ENCODE measurements at places on chromosomes 12 and 14.

DNA sequence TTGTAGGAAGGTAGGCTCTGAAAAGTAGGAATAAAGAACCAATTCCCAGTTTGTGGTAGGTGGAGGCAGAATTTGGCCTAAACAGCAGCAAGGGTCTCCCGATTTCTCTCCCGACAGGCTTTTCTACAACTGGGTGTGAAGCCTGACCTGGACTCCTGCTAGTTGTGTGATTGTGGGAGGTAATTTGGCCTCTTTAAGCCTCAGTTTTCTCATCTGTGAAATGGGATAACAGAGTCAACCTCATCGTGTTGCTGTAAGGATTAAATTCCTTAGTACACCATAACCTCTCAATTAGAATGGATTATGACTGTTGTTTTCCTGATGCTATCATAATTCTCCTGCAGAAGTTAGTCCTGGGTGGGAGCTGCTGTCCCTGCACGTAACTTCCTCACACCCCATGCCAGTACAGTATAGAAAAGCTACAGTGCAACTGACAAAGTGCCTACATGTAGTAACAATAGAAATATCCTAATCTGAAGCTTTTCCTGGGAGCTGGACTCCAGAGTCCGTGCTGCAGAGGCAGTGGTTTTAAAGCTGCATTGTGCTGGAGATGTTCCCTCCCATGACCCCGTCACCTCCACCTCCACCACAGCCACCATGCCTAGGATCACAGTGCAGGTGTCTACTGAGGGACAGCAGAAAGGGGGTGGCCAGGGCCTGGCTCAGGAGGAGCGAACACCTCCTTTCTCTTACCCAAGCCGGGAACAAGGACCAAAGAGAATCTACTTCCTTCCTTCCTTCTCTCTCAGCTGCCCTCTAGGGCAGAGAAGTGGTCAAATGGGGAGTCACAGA lies 76.5 kb downstream of the FBXL14 start:
- DNase-seq = no peak

DNA sequence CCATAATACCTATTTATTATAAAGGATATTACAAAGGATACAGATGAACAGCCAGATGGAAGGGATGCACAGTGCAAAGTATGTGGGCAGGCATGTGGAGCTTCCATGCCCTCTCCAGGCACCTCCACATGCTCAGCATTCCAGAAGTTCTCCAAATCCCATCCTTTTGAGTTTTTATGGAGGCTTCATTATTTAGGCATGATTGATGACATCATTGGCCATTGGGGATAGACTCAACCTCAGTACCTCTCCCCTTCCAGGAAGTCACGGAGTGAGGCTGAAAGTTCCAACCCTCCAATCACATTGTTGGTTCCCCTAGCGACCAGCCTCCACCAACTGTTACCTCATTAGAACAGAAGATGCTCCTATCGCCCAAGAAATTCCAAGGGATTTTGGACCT lies 156.4 kb downstream of the ATP23 start:
- DNase-seq = no peak

GRCh38 chr12:10113920-10114319 lies 15.1 kb upstream of the CLEC1A start:
- no peak for DNase-seq

DNA sequence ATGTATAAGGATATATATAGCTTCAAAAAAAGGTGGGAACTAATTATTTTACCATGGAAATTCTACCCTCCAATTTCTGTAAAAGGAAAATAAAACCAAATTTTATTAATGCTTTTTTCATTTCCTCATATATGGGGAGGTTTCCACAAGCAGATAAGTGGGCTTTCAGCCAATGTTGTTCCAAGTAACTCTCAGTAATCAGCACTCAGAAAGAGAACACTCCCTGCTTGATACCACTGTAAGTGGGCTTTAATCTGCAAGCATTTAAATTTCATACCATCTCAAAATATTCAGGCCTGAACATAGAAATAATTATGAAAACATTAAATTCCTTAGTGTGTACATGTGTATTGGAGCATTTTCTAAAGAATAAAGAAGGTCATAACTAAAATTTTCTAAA lies 827.6 kb downstream of the C12orf50 start:
- DNase-seq = no peak

GRCh38 chr12:78308701-78309100 lies 478.0 kb downstream of the NAV3 start:
- DNase-seq = no peak

DNA sequence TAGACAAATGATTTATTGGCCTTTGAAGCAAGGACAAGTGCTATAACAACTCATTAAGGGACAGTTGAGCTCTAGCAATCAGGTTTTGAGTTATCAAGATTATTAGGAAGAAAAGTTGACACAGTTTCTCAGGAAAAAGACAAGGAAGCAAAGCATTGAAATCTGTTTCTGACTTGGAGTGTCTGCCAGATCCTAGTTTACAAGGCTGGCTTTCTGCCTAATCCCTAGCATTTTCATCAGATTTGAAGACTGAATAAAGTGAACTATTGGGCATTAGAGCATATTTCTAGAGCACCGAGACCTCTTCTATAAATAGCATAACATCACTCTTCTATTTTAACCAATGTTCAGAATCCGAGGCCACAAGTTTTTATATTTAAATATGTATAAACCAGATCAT lies 7.0 kb downstream of the SYT1 start:
- no peak for DNase-seq

DNA sequence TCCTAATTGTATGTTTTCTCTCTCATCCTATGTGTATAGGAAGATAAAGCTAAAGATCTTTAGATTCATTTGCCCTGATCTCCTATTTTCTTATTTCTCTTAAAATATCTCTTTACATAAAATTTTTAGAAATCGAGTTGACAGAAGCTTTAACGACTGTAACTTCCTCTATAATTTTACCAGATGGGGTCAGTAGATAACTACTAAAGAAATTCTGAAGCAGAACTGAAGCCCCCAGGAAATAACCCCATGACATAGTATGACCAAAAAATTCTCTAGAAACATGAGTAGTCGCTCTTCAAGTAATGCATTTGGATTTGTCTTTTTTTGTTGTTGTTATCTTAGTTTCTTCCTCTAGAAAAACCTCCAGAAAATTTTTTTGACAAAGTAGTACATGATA lies 288.0 kb downstream of the ERC1 start:
- no peak for DNase-seq

DNA sequence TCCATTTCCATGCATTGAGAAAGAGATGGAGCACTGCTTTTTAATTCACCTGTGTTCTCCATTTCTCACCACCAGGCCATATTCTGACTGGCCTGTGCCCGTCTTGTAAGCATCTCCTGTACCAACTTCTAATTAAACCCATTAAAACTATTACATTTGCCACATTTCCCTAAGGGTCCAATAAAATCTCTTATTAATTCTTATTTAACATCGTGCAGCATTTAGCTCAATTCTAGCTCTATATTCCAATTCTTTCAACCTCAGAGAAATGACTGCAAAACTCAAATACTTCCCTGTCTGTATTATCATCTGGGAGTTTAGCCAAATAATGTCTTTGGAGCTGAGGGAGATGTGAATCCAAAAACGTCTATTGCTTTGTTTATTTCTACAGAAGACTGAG lies 495.4 kb upstream of the TMEM132C start:
- no peak for DNase-seq

DNA sequence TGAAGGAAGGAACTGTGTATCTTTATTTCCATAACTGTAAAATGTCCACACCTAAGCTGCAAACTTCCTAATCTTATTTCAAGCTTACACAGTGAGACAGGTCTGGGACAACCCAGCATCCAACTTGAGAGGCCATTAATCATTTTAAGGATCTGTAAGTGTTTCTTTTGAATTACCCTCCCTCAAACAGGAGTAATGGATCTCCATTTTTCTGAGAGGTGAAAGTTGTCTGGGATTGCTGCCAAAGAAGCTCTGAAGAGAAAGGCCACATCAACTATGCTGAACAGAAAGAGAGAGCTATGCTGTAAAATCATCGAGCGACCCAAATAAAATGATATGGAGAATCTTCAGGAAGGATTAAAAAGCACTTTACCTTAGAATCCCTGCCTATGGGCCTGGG lies 131.7 kb upstream of the CPNE8 start:
- DNase-seq = no peak

DNA sequence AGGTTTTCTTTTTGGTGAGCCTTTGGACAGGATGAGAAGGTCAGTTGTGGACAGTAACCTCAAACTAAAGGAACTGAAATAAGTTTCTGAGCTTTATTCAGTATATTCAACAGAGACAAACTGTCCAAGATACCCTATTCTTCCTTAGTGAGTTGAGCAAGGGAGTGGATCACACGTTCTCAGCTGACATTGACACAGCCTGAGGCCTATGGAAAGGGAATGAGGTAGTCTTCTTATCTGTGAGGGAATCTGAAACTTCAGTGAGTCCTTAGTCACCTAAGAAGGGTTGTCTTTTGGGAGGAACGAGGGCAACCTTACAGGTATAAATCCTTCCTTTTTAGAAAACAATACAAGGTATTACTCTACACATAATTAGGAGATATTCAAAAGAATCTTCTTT lies 5.0 kb upstream of the NUBPL start:
- DNase-seq = no peak

- DNase-seq = no peak
Measured at GRCh38 chr14:104895786-104896661, 28.7 kb upstream of the PLD4 start.

GRCh38 chr12:846421-846820 lies 94.0 kb downstream of the WNK1 start:
- DNase-seq = no peak

DNA sequence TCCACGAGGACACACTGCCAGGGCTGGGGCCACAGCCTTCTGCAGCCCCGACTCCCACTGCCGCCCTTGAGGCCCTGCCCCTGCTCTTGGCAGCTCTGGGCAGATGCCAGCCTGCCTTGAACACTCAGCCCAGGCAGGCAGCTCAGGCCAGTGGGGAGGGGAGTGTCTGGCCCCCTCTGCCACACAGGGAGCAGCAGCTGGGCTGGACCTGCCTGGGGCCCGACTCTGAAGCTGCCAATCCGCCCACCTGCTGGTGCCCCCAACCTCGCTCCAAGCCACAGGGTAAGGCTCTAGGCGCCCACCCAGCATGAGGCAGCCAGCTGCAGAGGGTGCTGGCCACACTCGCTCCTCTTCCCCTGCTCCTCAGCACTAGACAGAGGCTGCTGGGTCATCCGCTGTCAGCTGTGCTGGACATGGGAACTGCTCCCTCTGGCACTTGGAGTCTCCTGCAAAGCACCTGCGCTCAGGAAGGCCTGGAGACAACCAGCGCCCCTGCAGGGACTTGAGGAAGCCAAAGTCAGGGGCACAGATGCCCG lies 24.6 kb upstream of the NUDT14 start:
- DNase-seq = peak; percentile 19

DNA sequence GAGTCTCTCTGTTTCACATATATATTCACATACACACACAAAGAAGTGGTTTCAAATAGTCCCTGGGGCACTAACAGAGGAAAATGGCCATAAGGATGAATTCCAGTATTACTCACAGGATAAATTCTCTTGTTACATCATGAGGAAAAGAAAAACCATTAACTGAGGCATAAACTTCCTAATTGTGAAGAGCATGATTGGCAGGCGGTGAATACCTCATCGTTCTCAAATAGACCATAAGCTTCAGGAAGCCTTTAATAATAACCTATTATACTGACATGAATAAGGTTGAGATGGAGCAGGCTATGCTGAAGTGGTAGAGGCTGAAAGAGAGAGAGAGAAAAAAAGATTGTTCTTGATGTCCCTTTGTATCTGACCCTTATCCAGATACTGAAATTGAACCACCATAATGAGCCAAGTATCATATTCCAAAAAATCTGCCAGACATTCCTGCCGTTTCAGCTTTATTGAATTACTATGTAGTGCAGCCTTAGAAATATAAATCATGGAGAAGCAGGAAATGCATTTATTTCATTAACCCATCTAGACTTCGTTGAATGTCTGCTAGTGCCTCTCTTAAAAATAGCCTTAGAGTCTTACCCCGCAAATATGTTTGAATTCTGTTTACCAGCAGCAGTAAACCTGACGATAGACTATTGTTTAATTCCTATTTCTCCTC lies 86.8 kb downstream of the NUAK1 start:
- DNase-seq = no peak

GRCh38 chr12:124603100-124603541 lies 35.7 kb upstream of the NCOR2 start:
- no peak for DNase-seq

- DNase-seq = no peak
Measured at GRCh38 chr12:102609996-102610395, 129.6 kb upstream of the IGF1 start.

- no peak for DNase-seq
Measured at GRCh38 chr14:50272498-50272897, 39.5 kb downstream of the L2HGDH start.

- no peak for DNase-seq
Measured at GRCh38 chr12:94037444-94037843, 110.9 kb upstream of the PLXNC1 start.

GRCh38 chr12:106415134-106415533 lies 57.6 kb downstream of the POLR3B start:
- DNase-seq = peak; percentile 31

DNA sequence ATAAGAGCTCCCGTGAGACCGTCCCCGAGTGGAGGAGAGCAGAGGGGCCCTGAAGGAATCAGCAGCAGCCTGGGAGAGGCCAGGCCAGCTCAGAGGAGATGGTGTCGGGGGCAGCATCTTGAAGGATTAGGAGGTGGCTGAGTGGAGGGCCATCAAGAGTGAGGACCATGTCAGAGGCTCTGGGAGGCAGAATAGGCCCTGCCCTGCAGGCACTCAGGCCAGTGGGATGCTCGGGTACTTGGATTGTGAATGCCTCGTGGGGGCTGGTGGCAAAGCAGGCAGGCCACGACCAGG lies 47.7 kb downstream of the IL31 start:
- no peak for DNase-seq

DNA sequence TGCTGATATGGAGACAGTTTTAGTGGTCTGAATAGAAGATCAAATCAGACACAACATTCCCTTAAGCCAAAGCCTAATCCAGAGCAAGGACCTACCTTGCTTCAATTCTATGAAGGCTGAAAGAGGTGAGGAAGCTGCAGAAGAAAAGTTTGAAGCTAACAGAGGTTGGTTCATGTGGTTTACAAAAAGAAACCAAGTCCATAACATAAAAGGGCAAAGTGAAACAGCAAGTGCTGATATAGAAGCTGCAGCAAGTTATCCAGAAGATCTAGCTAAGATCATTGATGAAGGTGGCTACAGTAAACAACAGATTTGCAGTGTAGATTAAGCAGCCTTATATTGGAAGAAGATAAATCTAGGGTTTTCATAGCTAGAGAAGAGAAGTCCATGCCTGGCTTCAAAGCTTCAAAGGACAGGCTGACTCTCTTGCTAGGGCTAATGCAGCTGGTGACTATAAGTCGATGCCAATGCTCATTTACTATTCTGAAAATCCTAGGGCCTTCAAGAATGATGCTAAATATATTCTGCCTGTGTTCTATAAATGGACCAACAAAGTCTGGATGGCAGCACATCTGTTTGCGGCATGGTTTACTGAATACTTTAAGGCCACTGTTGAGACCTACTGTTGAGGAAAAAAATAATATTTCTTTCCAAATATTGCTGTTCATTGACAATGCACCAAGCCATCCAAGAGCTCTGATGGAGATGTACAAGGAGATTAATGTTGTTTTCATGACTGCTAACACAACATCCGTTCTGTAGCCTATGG lies 361.0 kb downstream of the DPF3 start:
- DNase-seq = no peak

- DNase-seq = no peak
Measured at GRCh38 chr12:74906224-74906623, 303.4 kb downstream of the KCNC2 start.
